ENCODE measurements at places on chromosomes 13 and 19.

- DNase-seq = no peak
These were observed 66.5 kb upstream of the USPL1 start for GRCh38 chr13:30551189-30551588.

- peak; percentile 78 for DNase-seq
These were observed 5.0 kb downstream of the PPP1R37 start for GRCh38 chr19:45097776-45098520.

- DNase-seq = no peak
These were observed 403.7 kb downstream of the PCDH9 start for GRCh38 chr13:66826398-66826797.

GRCh38 chr19:32202244-32202643 lies 143.2 kb upstream of the ZNF507 start:
- DNase-seq = no peak

DNA sequence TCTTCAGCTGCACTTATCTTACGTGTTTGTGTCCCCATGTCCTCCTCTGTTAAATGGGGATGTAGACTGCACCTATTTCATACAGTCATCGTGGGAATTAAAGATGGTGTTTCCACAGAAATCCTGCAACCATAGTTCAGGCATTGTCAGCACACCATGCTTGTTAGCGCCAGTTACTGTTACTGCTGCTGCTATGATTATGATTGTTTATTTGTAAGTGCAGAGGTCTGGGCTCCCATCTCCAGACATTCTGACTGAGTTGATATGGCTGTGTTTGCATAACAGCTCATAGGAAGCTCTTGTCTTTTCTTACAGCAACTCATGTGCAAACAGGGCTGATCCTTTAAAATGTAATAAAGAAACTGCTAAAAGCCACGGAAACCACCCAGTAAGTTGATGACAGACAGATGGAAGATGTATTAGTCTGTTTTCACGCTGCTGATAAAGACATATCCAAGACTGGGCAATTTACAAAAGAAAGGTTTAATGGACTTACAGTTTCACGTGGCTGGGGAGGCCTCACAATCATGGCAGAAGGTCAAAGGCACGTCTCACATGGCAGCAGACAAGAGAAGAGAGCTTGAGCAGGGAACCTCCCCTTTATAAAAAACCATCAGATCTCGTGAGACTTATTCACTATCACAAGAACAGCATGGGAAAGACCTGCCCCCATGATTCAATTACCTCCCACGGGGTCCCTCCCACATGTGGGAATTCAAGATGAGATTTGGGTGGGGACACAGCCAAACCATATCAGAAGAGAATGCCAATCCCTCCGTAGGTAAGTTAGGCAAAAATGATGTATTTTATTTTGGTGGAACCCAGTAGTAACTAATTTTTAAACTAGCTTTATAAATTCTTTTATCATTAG lies 1.6 kb downstream of the ZSCAN5A start:
- no peak for DNase-seq

DNA sequence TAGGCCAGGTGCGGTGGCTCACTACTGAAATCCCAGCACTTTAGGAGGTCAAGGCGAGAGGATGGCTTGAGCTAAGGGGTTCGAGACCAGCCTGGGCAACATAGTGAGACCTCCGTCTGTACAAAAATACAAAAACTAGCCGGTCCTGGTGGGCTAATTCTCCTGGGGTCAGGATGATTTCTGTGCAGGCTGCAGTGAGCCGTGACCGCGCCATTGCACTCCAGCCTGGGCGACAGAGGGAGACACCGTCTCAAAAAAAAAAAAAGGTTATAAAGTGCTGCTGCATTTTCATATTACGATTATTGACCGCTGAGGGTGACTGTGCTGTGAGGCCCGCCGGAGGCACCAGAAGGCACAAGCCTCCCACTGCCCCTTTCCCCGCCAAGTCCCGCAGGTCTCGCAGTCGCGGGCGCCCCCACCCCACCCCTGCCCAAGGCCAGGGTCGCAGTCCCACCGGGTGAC lies 477 bp upstream of the PLEKHF1 start:
- DNase-seq = no peak

- DNase-seq = no peak
These were observed 400.1 kb downstream of the TDRD3 start for GRCh38 chr13:60797112-60797511.
